Stimulated activated CD4-positive, alpha-beta T cell treated with anti-CD3 and anti-CD28 coated beads, Interleukin-1b, Interleukin-23, amount 100 ng/mL, for 4 hours (primary cell): ENCODE measurements at places on chromosomes 2 and 18.
A peak's percentile ranks its signal among the peaks of the same experiment; 100 is the strongest.

GRCh38 chr2:10832203-10832936 lies 19.8 kb upstream of the PDIA6 start:
- DNase-seq = peak; percentile 81

DNA sequence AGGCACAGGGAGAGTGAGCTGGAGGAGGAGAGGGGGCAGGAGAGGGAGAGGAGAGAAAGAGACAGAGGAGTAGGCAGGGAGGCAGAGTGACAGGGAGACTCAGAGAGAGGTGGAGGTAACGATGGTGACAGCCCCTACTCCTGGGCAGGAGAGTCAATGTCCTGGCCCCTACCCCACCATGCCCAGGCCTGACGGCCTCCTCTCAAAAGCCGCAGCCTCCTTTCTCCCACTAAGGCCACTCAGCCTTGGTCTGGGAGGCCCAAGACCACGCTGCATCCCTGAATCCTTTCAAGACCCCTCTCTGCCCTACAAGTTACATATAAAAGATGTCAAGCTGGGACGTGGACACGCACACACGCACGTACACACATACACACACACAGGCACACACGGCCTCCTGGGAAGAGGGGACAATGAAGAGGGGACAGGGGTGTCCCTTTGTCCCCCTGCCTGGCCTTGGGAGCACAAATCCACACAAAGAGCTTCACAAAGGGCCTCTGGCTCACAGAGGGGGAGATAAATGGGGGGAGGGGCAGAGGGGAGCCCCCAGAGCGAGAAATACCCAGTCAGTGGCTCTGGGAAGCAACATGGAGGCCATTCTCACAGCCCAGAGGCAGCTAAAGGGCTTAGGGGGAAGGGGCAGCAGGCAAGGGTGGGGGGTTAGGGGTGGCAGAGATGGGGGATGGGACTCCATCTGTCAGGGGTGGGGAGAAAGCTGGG lies 19.5 kb upstream of the TNS1 start:
- no peak for DNase-seq

- no peak for DNase-seq
Observed at GRCh38 chr2:152062125-152063091, 36.4 kb downstream of the CACNB4 start.

DNA sequence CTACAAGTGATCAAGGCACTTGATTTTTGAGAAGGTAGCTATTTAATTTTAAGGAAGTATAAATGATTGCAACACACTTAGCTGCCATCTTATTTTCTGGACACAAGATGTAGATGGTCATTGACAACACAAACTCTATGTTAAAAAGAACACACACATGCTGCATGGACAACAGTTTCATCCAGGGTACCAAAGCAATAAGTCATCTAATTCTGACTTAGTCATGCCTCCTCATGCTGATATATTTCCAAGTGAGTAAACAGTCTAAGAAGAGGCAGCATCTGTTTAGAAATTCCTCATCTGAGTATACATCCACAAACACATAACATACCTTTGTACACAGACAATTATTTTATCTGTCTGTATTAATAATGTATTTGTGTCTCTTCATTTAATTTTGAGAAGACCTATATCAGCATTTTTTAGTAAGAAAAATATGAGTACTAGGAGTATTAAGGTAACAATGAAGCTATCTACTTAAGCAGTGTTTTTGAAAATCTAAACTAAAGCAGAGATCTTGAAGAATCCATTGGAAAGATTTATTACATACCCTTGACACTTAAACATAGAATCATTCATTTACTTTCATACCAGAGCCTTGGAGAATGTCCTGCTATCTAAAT lies 84.9 kb downstream of the SCN1A start:
- no peak for DNase-seq

DNA sequence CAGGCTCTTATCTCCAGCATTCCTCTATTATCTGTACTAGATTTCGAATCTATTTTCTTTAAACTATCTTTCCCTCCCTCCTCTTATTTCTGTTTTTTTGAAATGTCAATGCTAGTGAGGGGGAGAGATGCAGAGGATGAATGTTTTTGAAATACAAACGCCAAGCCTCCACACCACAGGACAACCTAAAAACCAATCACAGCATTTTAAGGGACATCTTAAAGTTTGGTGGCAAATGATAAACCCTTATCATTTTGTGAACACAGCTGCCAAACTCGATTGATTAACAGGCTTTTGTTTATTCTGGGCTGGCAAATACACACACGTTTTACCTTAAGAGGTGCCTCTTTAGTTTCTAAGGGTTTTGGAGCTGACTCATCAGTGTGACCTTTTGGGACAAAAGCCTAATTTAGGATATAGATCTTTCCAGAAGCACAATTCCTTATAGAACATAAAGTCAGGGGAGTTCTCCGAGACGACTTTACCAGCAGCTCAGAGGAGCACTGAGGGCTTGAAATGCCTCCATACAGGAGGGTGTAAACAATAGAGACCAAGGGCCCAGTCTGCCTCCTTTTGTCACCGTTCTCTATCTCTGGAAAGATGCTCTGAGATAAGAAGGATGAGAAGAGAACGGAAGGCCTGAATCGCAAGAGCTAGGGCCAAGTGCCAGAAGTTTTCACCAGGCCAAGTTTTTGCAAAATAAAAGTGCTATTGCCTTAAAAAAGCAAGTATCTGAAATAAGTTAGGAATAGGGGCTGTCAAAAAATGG lies 4.2 kb upstream of the MEIS1 start:
- DNase-seq = no peak

GRCh38 chr2:223771475-223771874 lies 65.9 kb downstream of the AP1S3 start:
- DNase-seq = no peak

DNA sequence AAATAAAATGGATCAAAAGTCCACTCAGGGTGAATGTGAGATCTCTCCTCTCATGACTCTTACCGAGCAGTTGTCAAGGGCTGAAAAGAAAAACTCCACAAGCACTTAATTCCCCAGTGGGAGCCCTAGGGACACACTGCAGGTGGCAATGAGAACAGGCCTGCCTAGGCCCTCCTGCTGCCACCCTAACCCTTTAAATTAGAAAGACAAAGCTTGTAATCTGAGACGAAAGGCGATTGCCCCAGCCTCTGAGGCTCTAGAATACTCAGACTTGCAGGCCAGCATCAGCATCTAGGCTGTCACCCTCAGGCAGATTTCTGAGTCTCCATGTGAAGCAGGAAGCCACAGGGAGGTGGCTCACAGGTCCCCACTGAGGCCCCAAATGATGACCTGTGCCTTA lies 457.0 kb upstream of the MYT1L start:
- DNase-seq = no peak

- peak; percentile 28 for DNase-seq
Observed at GRCh38 chr2:168336786-168337388, 89.5 kb upstream of the STK39 start.

DNA sequence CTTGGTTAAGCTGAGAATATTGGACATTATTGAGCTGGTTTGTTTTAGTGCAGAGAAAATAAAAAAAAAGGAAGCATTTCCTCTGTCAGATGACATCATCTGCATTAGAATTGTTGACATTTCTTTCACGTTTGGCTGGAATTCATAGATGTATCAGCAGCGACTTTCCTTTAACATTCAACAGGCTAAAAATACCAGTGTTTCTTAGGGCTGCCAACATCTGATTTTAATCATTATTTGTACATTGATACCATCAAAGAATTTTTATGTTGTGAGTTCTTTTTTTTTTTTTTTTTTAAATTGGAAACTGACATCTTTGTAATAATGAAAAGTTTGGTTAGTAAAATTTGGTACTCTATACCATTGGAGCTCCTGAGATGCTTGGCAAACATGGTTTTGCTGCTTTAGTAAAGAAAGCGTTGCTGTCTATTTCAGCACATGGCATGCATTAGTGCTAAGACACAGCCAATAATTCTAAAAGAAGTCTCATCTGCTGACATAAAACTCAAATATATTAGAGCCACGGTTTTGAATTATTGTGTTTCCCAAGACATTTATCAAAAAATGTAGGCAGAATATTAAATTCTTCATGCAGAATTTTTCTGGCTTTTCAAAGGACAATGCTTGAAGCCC lies 33.6 kb downstream of the GTF2A1L start:
- DNase-seq = no peak

GRCh38 chr2:19559596-19560240 lies 201.3 kb upstream of the OSR1 start:
- no peak for DNase-seq

- peak; percentile 34 for DNase-seq
Observed at GRCh38 chr2:232292395-232293154, 86.0 kb upstream of the ALPP start.

DNA sequence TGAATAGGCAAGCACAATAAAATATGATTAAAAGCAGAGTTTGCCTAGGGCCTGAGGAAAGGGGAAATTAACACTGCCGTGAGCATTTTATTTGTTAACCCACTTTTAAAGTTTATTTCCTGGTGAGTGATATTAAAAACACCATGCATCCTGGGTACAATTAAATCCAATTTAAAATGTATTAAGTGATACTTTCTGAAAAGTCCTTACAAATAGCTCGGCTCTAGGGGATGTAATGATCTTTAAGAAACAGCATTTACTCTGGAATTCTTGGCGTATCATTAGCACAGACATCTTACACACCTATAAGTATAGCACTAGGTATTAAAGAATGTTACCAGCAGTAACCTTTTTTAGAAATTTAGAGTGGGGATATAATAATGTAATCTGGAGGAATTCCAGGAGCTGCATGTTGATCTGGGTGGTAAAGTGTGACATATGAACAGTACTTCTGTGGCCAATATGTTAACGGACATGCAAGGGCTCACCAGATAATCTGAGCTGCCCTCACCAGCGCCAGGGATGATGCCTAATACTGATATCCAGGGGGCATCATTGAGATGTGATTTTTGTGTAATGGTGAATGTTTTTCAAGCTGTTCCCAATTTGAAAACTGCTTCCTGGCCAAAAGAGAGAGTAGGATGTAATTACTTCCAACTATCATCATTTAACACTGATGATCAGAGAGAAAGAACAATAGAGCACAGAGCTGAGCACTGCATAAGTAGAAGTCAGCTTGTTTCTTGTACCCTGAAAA lies 235.9 kb downstream of the DSEL start:
- no peak for DNase-seq

DNA sequence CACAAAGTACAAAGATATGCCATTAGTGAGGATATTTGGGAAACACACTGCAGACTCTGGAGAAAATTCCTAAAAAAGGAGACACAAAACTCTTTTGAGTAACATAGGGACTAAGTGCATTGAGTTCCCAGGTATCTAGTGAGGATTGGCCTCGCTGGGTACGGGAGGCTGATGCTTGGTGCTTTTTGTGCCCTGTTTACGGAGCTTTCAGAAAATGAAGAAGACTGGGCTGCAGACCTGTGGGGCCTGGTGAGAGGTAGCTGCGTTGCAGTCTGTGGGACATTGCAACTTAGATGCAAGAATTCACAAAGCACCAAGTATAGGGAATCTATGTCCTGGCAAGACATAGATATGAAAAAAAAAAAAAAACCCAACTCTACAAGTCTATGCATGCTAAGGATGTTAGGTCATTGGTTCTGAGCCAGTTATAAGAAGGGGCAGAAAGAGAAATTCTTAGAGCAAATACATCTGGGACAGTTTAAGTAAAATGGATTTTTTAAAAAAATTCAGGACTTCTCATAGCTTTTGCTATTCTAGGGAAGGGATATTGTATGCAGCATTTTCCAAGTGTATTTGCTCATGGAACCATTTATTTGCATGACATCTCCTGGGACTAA lies 156.0 kb downstream of the SLC4A3 start:
- no peak for DNase-seq

GRCh38 chr2:26849056-26849999 lies 1.4 kb downstream of the DPYSL5 start:
- DNase-seq = peak; percentile 7

- no peak for DNase-seq
Observed at GRCh38 chr18:79794846-79795245, 2.9 kb upstream of the KCNG2 start.

DNA sequence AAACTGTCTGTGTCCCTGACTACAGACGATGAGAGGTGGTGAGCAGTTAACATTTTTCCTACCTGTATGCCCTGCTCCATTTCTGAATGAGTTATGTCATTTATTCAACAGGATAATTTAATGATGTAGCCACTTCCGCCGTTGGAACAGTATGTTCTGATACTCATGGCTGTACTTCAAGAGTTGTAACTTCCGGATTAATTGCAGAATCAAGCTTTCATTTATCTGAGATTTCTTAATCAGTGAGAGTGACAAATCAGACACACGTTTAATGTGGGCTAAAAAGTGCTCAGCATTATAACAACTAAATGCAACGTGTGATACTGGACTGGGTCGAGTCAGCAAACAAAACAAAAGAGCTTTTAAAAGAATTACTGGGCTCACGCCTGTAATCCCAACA lies 107.7 kb downstream of the KCTD1 start:
- no peak for DNase-seq

GRCh38 chr2:62382757-62383156 lies 123.2 kb downstream of the TMEM17 start:
- DNase-seq = no peak

DNA sequence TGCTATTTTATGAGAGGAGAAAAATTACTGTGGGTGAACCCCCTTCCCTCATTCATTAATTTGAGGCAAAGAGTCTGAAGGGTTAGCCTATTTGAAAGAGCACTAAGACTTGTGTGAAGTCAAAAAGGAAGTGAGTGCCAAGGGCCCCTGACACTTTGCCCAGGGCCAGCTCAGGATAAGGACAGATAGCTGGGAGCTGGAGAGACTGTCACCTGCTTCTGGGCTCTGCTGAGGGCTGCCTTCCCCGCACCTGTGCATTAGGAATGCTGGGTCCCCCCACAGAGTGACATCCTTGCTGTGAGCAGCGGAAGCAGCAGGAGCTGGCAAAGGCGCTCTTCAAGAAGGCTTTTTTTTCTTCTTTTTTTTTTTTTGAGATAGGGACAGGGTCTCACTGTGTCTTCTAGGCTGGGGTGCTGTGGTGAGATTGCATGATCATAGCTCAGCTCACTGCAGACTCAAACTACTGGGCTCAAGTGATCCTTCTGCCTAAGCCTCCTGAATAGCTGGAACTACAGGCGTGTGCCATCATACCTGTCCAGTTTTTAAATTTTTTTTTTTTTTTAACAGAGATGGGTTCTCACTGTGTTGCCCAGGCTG lies 148.3 kb downstream of the AQP4 start:
- DNase-seq = no peak

DNA sequence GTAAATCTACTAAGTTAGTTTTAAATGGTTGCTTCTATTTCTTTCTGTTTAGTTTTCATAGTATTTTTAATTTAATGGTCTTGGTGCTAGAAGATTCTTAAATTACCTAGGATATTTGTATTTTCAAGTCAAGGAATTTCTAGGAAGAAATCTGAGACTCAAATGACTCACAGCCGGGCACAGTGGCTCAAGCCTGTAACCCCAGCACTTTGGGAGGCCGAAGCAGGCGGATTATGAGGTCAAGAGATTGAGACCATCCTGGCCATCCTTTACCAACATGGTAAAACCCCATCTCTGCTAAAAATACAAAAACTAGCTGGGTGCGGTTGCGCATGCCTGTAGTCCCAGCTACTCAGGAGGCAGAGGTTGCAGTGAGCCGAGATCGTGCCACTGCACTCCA lies 95.5 kb downstream of the C2orf74 start:
- DNase-seq = no peak

- no peak for DNase-seq
Observed at GRCh38 chr2:191421950-191422349, 176.7 kb downstream of the MYO1B start.

- no peak for DNase-seq
Observed at GRCh38 chr2:43170405-43171105, 55.9 kb downstream of the ZFP36L2 start.
